ENCODE measurements at places on chromosomes 3 and 15.

- DNase-seq: no peak
Observed at GRCh38 chr3:114928989-114929640, 218.0 kb downstream of the ZBTB20 start.

DNA sequence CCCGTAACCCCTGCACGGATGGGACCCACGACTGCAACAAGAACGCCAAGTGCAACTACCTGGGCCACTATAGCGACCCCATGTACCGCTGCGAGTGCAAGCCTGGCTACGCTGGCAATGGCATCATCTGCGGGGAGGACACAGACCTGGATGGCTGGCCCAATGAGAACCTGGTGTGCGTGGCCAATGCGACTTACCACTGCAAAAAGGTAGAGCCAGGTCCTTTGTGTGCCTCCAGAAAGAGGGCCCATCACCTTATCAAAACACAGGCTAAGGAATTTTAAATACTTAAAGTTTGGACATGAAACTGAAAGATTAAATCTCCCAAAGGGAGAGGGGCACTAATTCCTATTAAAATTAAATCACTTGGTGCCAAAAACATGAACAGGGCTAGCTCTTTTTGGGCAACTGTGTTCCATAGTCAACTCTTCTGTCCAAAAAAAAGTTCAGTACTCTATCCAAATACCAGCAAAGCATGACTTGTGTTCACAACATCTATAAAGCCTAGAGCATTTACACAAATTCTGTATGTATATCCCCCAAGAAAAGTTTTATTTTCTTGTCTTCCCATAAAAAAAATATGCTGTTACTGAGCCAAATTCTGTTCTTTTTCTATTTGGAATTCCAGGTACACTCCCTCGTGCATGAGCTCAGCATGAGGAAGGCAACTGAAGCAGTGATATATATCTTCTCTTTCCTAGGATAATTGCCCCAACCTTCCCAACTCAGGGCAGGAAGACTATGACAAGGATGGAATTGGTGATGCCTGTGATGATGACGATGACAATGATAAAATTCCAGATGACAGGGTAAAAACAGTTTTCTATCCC lies 9.2 kb downstream of the THBS1 start:
- DNase-seq: no peak

GRCh38 chr15:78257681-78258080 lies 6.7 kb upstream of the DNAJA4 start:
- no peak for DNase-seq

DNA sequence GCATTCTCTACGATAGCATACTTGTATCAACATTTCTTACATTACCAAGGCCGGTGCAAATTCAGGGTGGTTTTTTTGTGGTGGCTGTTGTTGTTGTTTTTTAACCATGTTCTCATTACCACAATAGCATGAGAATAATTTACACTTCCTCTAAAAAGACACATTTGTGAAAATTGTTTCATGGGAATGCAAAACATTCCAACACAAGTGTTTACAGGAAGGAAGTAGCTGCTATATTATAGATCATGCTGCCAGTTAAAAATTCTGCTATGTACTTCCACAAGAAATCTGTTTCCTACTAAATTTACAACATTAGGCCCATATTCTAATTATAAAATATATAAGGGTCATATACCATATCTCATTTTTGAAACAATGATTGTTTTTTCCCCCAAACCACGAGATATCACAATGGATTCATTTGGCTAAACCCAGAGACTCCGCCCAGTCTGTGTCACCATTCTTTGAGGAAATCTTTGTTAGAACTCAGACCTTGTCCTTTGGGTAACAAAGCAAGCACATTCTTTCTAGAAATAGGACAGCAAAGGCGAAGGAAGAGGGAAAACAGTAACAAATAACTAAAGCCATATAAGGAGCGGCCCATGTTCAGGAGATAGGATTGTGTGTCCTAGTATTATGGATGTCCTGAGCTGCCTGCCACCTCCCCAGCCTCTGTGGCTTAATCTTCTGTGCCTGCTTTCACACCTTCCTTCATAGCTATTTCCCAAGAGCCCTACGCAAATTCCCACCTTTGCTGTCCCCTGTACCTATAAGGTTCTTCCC lies 60.1 kb downstream of the UACA start:
- no peak for DNase-seq

DNA sequence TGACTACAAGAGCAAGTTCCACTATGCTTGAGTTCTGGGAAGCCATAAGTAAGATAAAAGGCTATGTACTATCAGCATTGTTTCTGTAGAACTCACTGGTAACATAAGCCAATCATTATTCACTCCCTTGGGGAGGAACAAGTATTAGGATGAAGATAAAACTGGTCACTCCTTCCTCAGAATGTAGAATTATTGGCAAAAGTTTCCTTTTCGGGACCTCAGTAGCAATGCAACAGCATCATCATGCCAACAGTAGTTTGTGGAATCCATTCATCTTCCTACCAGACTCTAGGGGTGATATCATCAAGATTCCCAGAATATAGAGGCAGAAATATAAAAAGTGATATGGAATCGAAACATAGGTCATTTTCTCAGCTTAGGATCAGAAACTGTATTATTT lies 209.5 kb downstream of the PLOD2 start:
- no peak for DNase-seq

GRCh38 chr3:169171739-169172138 lies 491.8 kb downstream of the MECOM start:
- no peak for DNase-seq

- no peak for DNase-seq
Observed at GRCh38 chr3:81268526-81268925, 492.9 kb downstream of the GBE1 start.

DNA sequence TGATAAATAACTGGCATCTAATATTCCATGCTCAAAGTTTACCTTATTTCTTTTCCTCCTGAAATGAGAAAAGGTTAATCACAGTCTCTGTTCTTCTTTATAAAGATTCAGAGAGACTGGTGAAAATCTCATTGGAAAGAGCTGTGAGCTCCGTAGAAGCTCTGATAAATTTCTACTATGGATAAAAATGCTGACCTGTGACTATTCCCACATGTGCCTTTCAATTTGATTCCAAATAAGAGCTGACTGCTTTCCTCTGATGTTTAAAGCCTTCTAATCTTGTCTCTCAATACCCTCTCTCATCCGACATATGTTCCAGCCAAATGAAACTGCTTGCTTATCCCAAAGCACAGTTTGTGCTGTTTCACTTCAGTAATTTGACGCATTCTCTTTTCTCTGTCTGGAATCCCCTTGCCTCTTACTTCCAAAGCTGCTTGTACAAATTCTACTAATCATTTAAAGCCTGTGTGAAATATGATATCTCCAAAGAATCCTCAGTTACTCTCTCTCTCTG lies 130.1 kb downstream of the RTP4 start:
- no peak for DNase-seq

DNA sequence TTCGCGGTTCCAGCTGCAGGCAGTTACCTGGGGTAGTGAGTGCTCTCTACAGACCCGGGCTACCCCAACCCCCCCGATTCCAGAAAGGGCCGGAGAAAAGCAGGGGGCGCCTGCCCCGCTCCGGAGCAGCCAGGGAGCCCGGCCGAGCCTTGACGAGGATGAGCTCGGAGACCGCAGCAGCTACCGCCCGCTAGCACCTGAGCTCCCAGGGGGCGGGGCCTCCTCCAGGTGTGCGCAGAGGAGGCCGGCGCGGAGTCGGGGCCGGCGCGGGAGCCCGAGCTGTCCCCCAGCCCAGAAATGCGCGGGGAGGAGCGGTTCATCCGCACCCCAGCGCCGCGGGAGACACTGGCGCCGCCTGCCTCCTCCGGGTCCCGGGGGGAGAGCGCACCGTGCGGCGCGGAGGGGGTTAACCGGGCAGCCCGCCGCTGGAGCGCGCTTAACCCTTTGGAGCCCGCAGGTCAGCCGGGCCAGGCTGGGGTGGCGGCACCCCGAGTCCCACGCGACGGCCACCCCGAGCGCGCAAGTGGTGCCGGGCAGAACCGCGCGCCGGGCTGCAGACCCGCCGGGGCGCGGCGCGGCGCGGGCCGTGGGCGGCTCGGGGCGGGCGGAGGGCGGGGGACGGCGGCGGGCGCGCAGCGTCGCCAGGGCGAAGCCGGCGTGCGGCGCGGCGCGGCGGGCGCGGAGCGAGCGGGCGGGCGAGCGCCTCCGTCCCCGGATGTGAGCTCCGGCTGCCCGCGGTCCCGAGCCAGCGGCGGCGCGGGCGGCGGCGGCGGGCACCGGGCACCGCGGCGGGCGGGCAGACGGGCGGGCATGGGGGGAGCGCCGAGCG lies at the start of gene CACNA1D:
Gene CACNA1D, plus strand, starts transcription at position 649 of the 829 bp plus-strand sequence. CDS start 556 bp downstream, outside the sequence.
- no peak for DNase-seq

DNA sequence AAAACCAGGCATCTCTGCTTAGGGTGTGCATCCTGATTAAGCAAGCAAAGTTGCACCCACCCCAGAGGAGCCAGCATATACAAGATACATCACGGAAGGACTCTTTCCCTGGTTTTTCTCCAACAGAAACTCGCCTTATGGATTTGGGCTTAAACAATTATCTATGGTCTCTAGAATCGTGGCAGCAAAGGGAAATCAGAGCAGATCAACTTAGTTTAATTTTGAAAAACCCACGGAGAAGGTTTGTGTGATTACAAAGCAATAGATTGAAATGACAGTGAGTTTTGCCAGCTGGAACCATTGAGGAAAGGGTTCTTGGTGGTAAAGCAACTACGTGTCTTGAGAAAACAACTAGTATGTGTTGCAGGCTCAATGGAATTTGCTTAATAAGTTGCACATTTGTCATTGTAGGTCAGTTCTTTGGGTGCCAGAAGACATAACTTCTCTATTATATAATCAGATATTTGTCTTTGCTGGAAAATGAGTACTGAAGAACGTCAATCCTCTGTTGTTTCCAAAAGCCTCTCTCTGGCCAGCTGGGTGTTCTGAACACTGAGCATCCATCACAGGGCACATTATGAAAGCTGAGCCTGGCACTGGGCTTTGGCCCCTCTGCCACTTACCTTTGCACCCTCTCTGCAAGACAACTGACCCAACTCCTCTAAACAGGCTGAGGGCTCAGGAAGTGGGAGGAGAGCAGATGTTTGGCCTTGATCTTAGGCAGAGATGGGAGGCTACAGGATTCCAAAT lies 75.7 kb upstream of the FBN1 start:
- no peak for DNase-seq

DNA sequence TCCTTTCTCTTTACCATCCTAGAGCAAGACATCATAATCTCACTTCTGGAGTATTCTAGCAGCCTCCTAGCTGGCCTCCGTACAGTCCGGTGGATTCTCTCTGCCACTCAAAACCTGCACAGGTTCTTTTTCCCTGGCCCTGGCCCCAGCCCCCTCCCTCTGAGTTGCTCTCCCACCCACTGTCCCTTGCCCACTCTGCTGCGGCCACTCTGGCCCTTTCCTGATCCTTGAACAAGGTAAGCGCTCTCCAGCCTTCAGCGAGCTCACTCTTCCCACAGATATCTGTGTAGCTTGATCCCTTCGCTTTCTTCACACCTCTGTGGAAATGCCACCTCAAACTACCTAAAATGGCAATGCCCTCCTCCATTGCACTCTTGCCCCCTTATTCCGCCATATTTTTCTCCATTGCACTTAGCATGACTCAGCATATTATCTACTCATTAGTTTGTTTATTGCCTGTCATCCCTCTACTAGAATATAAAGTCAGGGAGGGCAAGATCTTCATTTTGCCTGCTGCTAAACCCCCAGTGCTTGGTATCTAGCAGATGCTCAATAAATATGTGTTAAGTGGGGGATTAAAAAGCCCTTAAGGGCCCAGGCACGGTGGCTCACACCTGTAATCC lies 65.6 kb upstream of the ATP13A3 start:
- no peak for DNase-seq

- no peak for DNase-seq
Observed at GRCh38 chr3:139933766-139934165, 1.2 kb upstream of the CLSTN2 start.

DNA sequence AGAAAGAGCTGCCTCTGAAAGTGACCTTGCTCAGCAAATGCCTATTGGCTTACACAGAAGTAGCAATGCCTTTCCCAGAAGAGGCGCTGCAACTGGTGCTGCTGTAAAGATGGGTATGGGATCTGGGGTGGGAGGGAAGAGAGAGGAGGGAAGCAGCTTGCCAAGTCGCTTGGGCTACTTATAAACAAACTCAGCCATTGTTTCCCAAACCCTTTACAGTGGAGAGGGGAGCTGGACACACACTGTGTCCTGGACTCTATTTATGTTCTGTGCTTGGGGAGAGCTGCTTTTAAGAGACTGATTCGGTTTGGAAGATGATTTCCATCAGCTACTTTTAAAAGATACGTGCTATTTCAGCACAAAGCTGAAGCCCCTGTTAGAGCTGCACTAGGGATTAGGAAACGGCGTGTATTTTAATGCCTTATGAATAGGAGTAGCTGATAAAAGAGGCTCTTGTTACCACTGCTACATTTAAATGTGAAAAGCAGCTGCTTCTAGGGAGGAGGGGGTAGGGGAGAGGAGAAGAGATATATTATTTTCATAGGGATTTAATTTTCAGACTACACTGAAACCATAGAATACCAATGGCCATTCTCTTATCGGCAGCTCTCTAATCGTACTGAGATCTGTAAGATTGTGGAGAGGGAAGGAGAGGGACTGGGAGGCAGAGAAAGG lies 440.6 kb downstream of the MCTP2 start:
- DNase-seq: no peak

DNA sequence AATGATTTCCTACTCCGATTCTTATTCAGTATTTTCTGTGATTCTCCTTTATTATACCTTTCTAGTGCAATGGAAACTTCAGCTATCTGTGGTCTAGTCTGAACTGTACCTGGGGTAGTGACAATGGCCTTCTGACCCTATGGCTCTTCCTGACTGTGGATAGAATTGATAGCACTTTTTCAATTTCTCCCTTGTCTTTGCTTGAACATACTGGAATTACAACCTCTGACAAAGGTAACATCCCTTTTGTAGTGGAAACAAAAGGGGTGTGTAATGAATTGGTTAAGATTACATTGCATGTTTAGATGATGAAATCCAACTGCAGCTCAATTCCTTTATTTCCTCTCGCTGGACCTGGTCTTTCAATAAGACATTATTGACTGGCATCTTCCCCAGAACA lies 21.0 kb upstream of the SOX2 start:
- DNase-seq: no peak

DNA sequence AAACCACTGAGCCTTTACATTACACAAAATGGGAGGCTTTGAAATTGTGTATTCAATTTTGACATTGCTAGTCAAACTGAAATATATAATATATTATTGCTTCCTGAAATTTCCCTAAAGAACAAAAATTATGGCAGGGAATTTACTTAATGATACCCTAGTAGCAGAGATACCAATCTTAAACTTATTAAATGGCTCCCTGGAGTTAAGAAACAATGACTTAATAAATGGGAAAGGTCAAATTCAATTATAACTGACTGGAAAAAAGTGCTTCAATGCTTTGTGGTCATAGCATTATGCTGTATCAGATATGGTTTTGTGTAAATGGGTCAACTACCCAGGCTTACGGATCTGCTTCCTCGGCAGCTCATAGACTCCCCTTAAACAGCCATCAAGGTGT lies 244.1 kb downstream of the CNTN3 start:
- DNase-seq: no peak

GRCh38 chr3:20008646-20009045 lies 3.4 kb downstream of the PP2D1 start:
- no peak for DNase-seq
